Smooth muscle cell of bladder (primary cell): ENCODE measurements at places on chromosomes 2 and 18. TPM values are rescaled to one million over a fixed set of nuclear protein-coding genes. Genes with fewer than 3 reads are reported as not detected.

Gene ADCY3
- total RNA-seq: 35.8 and 42.3 TPM in 2 replicates

Gene MOCOS
- 10.9 and 11.0 TPM in 2 replicates for total RNA-seq

Gene PLGLB1
- 0.43 and 1.8 TPM in 2 replicates for total RNA-seq

Gene GBX2
- 0.14 TPM in 1 of 2 replicates, not detected in the other for total RNA-seq

Gene IL37
- total RNA-seq: not detected in 2 replicates

Gene ESPNL
- total RNA-seq: 2.3 and 2.4 TPM in 2 replicates

Gene CRYBA2
- not detected in 2 replicates for total RNA-seq

Gene SERPINB11
- total RNA-seq: not detected in 2 replicates
